ENCODE measurements at places on chromosomes 1 and 21.

- DNase-seq, result peak; percentile 57
Measured at GRCh38 chr1:98327220-98327861, 334.2 kb upstream of the SNX7 start.

DNA sequence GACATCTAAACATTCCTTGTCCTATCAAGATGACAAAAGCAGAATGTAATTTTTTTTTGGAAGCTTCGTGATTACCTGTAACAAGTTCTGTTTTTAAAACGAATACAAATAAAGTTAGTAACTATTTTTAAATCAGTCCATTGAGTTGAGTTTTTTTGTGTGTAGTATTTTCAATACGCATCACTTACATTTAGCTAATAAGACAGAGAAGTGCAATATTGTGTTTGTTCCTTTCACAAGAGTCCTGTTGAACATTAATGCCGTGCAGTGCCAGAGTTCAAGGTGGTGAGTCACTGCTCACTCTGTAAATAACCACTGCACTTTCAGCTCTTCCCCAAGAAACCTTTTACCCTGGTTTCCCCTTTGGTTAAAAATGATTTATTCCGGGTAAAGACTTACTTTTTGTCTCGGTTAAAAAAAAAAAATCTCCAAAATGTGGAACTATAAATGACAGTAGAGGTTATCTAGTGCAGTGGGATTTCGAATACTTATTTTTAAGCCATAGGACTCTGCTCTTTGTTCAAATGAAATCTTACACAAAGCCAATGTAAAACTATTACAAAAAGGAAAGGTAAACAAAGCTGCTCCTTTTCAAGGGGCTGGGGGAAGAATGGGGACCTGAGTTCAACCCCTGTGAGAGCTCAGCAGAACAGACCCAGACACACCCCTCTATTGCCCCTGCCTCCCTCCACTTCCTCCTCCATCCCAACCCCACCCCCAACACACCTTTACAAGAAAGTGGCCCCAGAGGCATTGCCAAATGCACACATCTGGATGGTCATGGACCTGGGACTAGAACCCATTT lies 14.8 kb upstream of the NCMAP start:
- DNase-seq, result peak; percentile 23

GRCh38 chr1:181872562-181872961 lies 188.9 kb downstream of the ZNF648 start:
- no peak for DNase-seq

DNA sequence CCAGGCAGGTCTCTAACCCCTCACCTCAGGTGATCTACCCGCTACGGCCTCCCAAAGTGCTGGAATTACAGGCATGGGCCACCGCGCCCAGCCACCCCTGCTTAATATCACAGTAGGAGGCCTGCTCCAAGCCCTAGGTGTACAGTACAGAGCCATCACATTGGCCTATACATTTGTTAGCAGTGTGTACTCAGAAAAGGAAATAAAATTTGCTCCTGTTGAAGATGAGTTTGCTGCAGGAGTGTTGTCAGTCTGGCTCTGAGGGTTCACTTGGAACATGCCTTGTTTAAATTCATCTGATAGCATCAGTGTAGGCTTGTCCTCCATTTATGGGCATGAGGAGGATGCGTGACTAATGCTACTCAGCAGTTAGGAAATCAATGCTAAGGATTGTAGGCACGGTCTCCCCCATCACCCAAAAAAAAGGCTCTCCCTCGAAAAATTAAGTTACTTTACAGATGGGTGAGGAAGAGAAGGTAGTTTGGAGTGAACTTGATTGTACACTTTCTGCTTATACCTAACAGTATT lies 4.6 kb upstream of the ENAH start:
- peak; percentile 88 for DNase-seq

GRCh38 chr1:62337706-62338631 lies 18.7 kb upstream of the KANK4 start:
- DNase-seq, result no peak

DNA sequence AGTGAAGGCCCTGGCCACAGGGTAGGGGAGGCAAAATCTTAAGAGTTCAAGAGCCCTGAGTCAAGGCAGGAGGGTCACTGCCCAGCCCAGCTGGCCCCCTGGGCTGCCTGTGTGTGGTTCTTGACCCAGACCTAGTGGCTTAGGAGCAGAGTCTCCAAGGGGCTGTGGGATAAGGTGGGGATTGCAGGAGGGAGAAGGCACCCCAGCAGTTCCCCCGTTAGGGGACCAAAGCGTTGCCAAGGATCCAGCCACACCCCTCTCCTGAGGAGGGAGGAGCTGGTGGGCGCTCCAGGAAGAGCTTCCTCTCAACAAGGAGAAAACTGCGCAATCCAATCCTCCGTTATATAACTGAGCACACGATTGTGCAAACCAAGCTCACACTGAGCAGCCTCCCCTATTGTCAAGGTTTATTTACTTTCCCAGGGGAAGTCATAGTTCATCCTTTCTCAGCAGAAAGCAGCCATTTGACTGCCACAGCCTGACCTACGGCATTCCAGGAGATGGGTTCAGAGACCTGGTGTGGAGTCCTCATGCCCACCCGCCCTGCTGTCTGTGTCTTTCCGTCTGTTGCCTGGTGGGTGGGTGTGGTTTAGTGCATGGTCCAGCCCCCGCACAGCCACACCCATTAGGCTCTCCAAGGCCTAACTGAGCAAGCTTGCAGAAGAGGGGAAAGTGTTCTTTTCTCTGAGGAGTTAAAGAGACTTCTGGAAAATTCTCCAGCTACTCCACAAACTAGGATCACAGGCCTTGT lies 3.5 kb downstream of the EPHX1 start:
- peak; percentile 15 for DNase-seq

DNA sequence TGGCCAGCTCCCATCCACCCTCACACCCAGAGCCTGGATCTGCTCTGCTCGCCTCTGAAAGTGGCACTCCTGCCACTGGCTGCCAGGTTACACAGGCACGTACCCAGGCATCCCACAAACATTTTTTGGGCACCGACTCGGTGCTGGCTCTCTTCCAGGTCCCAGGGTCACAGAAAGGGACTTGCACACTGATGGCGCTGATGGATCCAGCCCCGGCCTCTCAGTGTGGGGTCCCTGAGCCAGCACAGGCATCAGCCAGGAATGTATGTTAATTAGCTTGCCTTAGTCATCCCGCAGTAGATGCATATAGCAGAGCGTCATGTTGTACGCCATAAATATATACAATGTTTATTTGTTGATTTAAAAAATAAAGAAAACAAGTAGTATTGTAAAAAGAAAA lies 537.2 kb downstream of the NPHP4 start:
- no peak for DNase-seq

DNA sequence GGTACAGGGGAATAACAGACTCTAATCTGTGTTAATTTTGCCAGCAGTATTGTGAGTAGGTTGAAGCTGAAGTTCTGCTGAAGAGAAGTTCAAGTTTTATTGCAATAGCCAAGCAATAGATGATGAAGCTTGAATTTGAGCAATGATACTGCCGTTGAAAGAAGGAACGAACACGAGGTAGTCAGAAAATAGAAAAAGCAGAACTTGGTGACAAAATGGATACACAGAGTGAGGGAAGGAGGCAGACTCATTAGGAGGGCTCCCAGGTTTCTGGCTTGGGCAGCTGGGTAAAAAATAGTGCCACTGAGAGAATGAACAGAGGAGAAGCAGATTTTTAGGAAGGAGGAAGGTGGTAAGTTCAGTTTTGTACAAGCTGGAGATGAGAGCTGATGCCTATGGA lies 22.3 kb upstream of the AGO1 start:
- DNase-seq, result no peak

DNA sequence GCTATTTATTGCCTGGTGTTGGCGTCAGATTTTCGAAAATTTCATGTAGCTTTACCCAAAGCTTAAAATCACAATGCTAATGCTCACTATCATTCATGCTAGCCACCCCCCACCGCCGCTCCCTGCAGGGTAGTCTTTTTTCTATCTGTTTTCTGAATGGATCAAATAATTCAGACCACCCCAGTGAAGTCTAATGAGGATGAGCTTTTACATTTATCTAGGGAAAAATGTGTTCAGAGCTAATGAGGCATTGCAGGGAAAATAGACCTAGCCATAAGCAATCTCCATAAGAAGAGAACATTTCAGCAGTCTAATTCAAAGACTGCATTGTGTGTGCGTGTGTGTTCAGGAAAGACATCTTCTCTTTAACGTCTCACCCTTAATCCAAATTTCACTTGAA lies 533.0 kb upstream of the PRMT6 start:
- DNase-seq, result no peak

DNA sequence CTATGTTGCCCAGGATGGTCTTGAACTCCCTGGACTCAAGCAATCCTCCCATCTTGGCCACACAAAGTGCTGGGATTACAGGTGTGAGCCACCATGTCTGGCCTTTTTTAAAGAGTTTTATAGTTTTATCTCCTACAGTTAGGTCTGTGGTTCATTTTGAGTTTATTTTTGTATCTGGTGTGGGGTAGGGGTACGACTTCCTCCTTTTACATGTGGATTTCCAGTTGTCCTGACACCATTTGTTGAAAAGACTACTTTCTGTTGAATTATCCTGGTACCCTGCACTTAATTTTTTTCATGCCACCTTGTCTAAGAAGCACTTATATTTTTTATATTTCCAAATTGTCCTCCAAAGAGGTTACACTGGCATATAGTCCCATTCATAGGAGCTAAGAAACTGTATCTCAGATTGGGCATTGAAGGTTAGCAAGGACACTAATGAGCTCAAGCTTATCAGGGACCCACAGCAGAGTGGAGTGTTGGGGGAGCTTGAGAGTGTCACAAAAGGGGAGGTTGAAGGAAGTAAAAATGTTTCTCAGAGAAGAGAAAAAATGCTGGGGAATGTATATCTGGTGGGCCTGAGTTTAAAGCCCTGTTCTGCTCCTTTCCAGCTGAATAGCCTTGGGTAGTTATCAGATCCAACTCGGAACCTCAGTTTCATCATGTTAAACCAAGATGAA lies 23.4 kb upstream of the MEF2D start:
- DNase-seq, result no peak

DNA sequence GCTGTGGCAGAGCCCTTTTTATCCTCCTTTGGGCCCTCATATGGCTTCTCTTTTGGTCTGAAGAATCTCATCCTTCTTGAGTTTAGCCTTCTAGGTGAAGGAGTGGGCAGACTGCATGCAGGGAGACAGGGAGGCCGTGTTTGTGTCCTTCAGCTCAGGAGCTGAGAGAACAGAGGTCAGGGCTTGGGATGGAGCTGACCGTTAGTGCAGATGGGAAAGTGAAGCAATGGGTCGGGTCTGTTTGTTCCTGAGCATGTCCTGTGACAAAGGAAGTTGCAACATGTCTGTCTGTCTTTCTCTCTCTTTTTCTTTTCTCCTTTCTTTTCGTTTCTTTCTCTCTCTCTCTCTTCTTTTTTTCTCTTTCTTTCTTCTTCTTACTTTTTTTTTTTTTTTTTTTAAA lies 14.9 kb downstream of the MAPKAPK2 start:
- DNase-seq, result no peak

GRCh38 chr1:77888081-77888780 lies at the start of gene NEXN:
Gene NEXN (plus strand): TSS chr1:77888624. CDS start chr1:77916107, 27,483 bp downstream.
- DNase-seq, result peak; percentile 70

DNA sequence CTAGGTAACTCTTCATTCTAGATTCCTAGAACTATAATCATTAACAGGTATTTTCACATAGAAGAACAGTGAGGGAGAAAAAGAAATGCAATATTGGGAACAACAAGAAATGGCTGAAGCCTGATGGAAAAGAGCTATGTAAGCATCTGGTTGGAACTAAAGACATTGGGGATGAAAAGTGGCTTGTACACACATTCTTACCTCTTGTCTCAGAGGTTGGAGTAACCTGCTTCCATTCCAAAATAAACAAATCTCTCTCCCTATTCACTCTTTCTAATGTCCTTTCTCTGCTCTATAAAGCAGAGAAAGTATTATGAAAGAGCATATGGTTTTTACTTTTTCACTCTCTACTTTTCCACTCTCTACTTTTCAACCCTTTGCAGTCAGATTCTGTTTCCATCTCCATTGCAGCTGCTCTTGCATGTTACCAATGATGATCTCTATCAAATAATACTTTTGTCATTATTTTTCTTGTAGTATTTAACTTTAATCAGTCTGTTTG lies 37.5 kb downstream of the CMPK1 start:
- no peak for DNase-seq

DNA sequence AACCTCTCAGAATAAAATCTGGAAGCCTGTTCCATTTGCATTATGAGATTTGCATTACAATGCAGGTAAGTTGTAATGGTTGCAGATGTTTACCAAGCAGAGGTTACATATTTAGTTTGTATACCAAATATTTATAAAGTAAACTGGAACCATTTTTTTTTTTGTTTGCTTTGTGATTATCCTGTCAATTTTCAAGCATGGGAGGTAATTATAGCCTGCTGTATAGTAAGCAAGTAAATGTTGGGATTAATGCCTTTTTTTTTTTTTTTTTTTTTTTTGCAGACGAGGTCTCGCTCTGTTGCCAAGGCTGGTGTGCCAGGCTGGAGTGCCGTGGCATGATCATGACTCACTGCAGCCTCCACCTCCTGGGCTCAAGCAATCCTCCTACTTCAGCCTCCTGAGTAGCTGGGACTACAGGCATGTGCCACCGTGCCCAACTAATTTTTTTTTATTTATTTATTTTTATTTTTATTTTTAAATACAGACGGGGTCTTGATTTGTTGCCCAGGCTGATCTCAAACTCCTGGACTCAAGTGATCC lies 21.0 kb downstream of the NFYC start:
- no peak for DNase-seq

DNA sequence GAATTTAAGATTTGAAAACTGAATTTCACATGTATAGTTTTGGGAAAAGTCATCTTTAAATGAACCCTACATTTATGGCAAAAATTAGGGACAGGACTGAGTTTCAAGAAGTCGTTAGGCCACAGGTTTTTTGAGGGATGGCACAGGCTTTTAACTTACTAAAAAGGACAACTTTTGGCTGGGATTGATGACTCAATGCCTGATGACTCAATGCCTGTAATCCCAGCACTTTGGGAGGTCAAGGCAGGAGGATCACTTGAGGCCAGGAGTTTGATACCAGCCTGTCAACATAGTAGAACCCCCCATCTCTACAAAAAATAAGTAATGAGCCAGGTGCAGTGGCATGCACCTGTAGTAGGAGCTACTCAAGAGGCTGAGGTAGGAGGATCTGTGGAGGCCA lies 15.9 kb downstream of the UCK2 start:
- no peak for DNase-seq

- DNase-seq, result no peak
Measured at GRCh38 chr1:204136814-204137213, 15.0 kb downstream of the ETNK2 start.

- DNase-seq, result no peak
Measured at GRCh38 chr1:222623458-222623857, 5.6 kb downstream of the MIA3 start.

GRCh38 chr1:20358761-20359263 lies 68.1 kb downstream of the VWA5B1 start:
- DNase-seq, result no peak

- DNase-seq, result no peak
Measured at GRCh38 chr1:34842952-34843371, 16.6 kb downstream of the SMIM12 start.

DNA sequence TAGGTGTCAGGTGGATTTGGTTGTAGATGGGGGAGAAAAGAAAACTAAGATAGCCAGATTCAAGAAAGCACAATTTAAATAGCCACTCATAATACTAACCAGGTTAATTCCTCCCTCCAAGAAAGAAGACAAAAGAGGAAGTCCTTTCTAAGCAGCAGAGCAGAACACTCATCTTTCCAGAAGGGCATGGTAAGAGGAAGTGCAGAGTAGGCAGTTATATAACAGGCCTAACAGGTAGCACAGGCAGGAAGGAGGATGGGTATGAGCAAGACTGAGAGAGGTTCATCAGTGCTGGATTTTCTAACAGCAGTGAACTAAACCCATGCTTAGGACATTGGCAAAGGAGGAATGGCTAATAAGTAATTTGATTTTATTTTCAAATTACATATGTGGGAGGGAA lies 517.5 kb downstream of the PLPP3 start:
- no peak for DNase-seq

- DNase-seq, result no peak
Measured at GRCh38 chr1:2179283-2180013, 15.1 kb downstream of the FAAP20 start.
